Psoas muscle (tissue), 8 donors: ENCODE measurements at places on chromosomes 1 and 21. TPM values are rescaled to one million over a fixed set of nuclear protein-coding genes. Genes with fewer than 3 reads are reported as not detected.

GRCh38 chr1:26542771-26543451, 13.3 kb downstream of the RPS6KA1 start:
- DNase-seq = no peak

The USP21 gene
- 22.9 TPM for polyA plus RNA-seq

The CSF3R gene
- 1.6 TPM for polyA plus RNA-seq

The LIN28A gene
- not detected for polyA plus RNA-seq

The C1orf87 gene
- polyA plus RNA-seq = not detected

The DNTTIP2 gene
- polyA plus RNA-seq = 145 TPM

DNA sequence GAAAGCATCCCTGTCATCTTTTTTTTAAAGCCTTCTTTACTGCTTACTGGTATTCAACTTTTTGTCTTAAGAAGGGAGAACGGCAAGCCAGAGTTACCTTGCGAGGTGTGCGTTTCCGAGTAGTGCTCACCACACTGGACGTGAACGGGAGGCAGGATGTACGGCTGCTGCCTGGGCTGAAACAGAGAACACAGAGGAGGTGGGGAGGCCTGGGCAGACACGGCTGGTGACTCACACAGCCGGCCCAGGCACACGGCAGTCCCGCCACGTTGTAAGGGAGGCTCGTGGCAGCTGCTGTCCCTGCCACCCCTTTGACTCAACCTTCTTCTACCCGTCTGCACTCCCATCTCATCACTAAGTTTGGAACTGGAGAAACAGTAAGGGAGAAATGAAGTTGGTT, 105.8 kb downstream of the SMYD2 start:
- peak; percentile 50 for DNase-seq

DNA sequence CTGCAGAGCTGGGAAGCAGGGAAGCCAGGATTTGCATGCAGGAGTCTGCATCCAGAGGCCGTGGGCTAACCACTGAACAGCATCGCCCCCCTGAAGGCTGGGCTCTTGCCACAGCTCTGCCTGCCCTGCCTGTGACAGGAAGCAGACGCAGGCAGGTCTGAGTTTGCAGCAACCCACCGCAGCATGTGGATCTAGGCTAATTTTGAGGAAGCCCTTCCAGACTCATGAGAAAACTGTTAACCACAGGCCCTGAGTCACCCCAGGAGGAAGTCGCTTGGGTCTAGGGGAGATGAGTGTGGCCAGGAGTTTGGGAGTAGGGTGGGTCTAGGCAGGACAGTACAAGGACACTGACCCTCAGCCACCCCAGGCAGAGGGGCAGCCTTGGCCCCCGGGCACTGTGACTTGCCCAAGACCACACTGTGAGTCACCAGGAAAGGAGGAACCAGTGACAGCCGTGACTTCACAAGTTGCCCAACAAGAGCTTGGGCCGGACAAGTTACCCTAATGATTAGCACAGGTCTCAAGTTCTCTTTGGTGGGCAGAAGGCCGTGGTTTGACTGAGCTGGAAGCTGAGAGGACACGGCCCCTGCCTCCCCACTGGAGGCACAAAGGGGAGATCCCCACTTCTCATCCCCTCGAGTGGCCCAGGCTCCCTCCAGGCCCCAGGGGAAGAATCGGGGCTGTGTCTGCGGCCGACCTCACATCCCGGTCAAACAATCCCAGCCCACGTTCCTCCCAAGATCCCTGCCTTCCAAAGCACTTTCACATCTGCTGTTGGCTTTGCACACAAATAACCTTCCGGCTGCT, 826 bp downstream of the LAPTM5 start:
- peak; percentile 84 for DNase-seq

The UTS2 gene
- polyA plus RNA-seq = 0.20 TPM

The PLCH2 gene
- 0.12 TPM for polyA plus RNA-seq

GRCh38 chr1:53835491-53835890, 2.6 kb downstream of the NDC1 start:
- DNase-seq = no peak

DNA sequence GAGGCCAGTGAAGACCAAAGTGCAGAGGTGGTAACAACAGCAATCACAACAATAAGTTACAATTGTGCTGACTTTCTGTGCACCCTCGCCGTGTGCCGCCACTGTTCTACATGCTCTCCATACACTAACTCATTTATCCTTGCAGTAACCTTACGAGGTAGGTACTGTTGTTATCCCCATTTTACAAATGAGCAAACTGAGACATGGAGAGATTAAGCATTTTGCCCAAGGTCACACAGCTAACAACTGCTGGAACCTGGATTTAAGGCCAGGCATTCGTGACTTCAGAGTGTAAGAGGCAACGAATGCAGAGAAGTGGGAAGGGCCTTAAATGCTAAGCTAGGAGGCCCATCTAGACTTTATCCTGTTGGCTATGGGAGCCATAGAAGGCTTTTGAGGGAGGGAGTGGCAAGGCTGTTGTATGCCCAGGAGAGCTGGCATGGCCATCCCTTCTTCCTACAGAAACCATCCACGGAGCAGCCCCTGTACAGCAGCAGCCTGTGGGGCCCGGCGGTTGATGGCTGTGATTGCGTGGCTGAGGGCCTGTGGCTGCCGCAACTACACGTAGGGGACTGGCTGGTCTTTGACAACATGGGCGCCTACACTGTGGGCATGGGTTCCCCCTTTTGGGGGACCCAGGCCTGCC, 36.6 kb downstream of the AZIN2 start:
- no peak for DNase-seq

GRCh38 chr1:110339407-110340206, 430 bp downstream of the RBM15 start:
- peak; percentile 76 for DNase-seq

The HHAT gene
- 0.11 TPM for polyA plus RNA-seq

DNA sequence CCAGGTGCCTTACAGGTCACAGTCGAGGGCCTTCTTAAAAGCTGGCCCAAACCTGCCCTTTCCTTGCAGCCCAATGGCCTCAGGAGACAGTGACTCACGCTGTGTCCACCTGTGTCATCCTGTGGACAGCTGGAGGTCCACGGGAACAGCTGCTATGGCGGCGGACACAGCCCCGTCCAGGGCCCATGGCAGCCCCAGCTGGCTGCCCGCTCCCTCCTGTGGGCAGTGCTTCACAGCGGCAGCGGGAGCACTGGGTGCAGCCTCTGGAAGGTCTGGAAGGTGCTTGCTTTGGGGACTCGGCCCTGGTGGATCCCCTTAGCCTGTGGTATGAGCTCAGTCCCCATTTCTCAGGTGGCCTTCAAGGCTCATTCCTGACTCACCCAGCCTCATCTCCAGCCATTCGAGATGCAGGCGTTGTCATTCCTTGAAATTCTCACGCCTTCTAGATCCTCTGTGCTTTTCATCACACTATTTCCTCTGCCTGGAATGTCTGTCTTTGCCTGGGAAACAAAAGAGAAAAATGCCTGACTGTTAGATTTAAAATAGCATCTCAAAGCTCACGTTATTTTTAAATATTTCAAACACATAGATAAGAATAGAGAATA, 86.8 kb downstream of the KIF26B start:
- DNase-seq = no peak

The VCAM1 gene
- 2.0 TPM for polyA plus RNA-seq

The C4BPA gene
- polyA plus RNA-seq = not detected

- DNase-seq = no peak
Measured at GRCh38 chr1:33188572-33189275, 6.9 kb upstream of the TRIM62 start.

- DNase-seq = no peak
Measured at GRCh38 chr1:150575518-150576366, 3.7 kb downstream of the MCL1 start.

DNA sequence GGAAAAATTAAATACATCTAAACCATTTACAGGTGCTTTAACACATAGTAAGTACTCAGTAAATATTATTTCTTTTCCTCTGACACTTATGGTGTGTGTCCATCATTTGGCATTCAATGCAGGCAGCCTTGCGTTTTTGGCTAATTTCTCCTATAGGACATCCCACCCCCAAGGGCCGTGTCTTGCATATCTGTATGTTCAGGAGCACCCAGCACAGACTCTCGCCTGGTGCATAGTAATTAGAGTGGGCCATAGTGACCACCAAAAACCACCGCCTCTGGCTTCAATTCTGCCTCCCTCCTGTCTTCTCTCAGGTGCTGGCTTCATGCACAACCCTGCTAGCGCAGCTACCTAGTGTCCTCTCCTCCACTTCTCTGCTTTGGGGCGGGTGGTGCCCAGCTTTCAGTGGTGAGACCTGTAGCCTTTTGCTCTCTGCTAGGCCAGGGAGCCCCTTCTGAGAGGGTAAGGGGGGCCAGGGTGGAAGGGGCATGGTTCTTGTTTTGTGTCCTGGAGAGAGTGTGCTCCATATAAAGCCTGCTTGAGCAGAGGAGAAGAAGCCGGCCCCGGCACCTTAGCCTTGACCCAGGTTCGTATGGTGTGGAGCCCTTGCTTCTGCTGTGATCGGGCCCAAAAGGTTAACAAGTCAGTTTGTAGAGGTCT, 33.4 kb downstream of the BATF3 start:
- no peak for DNase-seq

DNA sequence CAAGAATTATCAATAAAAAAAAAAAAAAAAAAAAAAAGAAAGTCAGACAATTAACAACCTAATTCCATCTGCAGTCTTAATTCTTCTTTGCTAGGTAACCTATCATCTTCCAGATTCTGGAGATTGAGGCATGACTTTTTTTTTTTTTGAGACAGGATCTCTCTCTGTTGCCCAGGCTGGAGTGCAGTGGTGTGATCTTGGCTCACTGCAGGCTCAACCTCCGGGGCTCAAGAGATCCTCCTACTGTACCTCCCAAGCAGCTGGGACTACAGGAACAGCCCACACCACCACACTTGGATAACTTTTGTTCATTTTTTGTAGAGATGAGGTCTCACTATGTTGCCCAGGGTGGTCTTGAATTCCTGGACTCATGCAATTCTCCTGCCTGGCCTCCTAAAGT, 4.6 kb upstream of the RAD54L start:
- no peak for DNase-seq

GRCh38 chr1:229271448-229272159, 693 bp downstream of the RAB4A start:
- no peak for DNase-seq

DNA sequence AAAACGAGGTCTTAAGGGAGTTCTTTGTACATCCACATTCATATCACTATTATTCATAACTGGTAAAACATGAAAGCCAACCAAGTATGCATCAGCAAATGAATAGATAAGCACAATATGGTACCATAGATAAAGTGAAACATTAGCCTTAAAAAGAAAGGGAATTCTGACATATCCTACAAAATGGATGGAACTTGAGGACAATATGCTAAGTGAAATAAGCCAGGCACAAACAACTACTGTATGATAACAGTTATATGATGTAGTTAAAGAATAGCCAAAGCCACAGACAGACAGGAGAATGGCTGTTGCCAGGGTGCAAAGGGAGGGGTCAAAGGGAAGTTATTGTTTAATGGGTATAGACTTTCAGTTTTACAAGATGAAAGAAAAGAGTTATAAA, 148.9 kb downstream of the EIF4G3 start:
- no peak for DNase-seq

The TNFRSF9 gene
- 0.01 TPM for polyA plus RNA-seq

DNA sequence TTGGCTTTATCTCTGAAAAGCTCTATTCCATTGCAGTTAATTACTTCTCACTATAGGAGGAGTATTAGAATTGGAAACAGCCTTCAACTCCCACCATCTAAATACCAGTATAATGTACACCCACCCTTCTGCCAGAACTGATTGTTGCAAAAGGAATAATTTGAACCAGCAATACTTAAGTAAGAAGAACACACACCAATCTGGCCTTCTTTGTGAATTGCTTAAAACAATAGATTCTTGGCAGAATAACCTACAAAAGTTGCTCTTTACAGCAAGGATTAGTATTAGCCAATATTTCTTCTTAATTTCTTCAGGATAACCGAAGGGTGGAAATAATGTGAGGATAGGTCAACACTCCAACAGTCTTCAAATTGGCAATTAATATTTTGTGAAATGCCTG, 54.9 kb upstream of the ADAMTS5 start:
- no peak for DNase-seq

The REN gene
- polyA plus RNA-seq = not detected

The TSTD1 gene
- 20.5 TPM for polyA plus RNA-seq

DNA sequence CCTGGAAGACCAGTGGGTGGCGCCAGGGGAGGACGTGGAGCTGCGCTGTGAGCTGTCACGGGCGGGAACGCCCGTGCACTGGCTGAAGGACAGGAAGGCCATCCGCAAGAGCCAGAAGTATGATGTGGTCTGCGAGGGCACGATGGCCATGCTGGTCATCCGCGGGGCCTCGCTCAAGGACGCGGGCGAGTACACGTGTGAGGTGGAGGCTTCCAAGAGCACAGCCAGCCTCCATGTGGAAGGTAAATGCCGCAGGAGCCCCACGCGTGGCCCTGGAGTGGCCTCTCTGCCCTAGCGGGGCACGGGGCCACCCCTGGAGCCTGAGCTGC, 75.2 kb downstream of the OBSCN start:
- peak; percentile 29 for DNase-seq

- DNase-seq = no peak
Measured at GRCh38 chr1:5705751-5706150, 286.5 kb downstream of the NPHP4 start.

The KRTAP13-2 gene
- polyA plus RNA-seq = not detected

GRCh38 chr1:23810818-23811540, 10.4 kb upstream of the GALE start:
- DNase-seq = no peak

The HAO2 gene
- not detected for polyA plus RNA-seq

The NECAP2 gene
- polyA plus RNA-seq = 7.7 TPM

DNA sequence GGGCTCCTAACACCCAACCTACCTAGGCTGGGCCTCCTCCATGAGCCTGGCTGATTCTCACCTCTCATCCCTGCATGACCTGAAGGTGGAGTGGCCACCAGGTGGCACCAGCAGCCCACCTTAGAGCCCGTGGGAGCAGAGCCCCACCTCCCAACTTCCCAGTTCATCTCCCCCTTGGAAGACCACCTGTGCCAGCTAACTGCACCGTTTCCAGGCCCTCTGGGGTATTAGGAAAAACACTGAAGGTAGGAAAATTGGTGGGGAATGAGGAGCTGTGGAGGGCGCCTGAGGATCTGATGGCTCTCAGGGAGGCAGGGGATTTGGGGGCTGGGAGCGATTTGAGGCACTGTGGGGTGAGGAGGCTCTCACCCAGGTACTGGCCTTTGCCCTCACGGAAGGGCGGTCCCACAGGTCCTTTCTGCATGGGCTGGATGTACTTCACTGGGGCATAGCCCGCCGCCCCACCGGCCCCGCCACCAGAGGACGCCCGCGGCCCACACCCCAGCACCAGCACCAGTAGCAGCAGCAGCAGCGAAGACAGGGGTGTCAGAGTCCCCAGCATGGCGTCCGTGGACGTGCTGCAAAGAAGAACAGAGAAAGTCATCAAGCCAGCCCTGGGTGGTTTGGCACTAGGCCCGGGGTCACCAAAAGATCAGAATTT, 11.1 kb downstream of the ADPRS start:
- DNase-seq = peak; percentile 79

GRCh38 chr1:162074276-162075005, 5.0 kb downstream of the NOS1AP start:
- DNase-seq = no peak

- DNase-seq = no peak
Measured at GRCh38 chr1:39642796-39643195, 3.4 kb upstream of the HEYL start.
